ENCODE measurements at places on chromosomes 3 and 15. TPM values are rescaled to one million over a fixed set of nuclear protein-coding genes. Genes with fewer than 3 reads are reported as not detected.

The STRIT1 gene
- total RNA-seq: not detected

The NAA50 gene
- total RNA-seq: 260 TPM

The RASGRP1 gene
- total RNA-seq: 1.2 TPM

The ROPN1 gene
- 0.27 TPM for total RNA-seq

The ACTRT3 gene
- 6.4 TPM for total RNA-seq

The PHLDB2 gene
- 35.3 TPM for total RNA-seq

The AMOTL2 gene
- 96.2 TPM for total RNA-seq

- no peak for DNase-seq
These were observed 435.7 kb downstream of the MCTP2 start for GRCh38 chr15:94667109-94667508.

DNA sequence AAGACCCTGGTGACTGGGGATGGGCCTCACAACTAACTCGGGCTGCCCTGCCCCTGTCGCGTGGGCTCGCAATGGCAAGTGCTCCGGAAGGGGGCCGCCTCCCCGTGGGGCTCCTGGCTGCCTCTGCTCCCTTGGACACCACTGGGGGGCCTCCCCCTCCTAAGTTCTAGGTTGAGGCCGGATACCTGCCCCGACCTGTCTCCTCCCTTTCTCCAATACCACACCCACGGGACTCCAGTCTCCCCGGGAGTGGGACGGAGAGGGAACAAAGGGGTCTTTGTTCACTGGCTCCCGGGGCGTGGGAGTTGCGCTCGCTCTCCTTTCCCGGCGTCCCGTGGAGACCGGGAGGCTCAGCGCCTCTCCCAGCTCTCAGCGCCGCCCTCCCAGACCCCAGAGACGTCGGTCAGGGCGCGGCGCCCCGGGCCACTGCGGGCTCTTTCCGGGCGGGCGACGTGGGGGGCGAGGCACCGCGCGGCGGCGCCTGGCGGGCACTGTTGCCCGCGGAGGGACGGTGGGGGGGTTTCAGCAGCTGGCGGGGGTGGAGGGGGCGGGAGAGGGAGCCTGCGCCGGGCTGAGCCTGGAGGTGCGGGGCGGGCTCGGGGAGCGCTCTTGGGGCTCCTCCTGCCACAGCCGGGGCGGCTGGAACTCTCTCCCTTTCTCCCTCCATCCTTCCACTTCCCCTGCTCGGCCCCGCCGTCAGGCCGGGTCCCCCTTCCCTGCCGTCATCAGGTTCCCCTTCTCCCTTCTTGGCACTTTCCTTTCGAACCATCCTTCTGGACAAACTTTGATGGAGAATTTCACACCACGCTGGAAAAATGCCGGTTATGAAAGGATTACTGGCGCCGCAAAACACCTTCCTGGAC is at the start of gene KCNH8:
KCNH8 (plus strand) TSS at position 606 of the 863 bp plus-strand sequence; CDS start at position 816, 210 bp downstream.
- peak; percentile 80 for DNase-seq

DNA sequence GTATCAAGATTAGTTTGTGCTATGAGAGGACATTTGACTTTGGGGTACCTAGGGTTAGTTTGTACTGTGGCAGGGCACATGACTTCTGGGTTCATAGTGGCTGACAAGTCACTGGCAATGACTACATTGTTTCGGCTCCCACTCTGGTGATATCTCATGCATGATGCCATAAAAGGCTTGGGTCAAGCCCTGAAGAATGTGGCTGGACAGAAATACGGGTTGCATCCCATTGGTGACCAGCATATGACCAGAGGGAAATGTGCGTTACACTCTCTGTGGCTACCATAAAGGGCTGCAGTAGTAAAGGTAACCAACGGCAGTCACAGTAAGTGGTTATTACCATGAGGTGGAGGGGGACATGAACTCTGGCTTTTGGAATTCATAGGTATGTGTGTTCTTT is 18.4 kb downstream of the THOC7 start:
- no peak for DNase-seq

GRCh38 chr3:134543113-134543512 is 57.3 kb downstream of the CEP63 start:
- no peak for DNase-seq

- DNase-seq: no peak
These were observed 157.2 kb downstream of the BBX start for GRCh38 chr3:107679921-107680320.

- no peak for DNase-seq
These were observed 235.1 kb downstream of the UACA start for GRCh38 chr15:70528270-70528706.

- peak; percentile 3 for DNase-seq
These were observed 253.1 kb downstream of the WDR72 start for GRCh38 chr15:53506370-53506769.

- no peak for DNase-seq
These were observed 110.7 kb upstream of the CDIN1 start for GRCh38 chr15:36468746-36469145.

DNA sequence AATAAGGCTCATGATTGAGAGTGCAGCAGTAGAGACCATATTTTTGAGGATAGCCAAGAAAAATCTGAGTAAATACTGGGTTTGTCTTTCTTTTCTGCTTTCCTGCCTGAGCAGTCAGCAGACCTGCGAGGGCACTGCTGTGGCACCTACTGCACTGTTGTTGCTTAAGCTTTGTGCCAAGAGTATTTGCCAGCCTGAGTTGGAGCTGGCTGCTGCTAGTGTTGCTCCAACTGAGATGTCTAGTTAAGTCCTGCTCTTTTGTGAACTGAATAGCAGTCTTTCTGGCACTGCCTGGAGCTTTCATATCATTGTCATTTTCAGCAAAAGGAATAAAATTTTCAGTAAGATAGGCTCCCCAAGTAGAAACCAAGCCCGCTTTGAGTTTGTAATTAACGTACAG is 214.5 kb upstream of the P2RY1 start:
- DNase-seq: no peak

GRCh38 chr3:159486580-159486979 is 502.1 kb upstream of the IL12A start:
- peak; percentile 73 for DNase-seq

GRCh38 chr15:65790694-65791334 is 1.3 kb downstream of the DENND4A start:
- peak; percentile 13 for DNase-seq

Measured in GM23338 (cell line).